Caco-2 (cell line): ENCODE measurements at places on chromosomes 1 and 21. TPM values are rescaled to one million over a fixed set of nuclear protein-coding genes. Genes with fewer than 3 reads are reported as not detected.

- H3K27me3 ChIP-seq, result no peaks in the 10 kb centered on the region
- H3K4me3 ChIP-seq, result peak overlapping the region; percentile 55
- H3K27ac ChIP-seq, result no peak overlapping the region
- H3K36me3 ChIP-seq, result no peaks in the 10 kb centered on the region
Observed at GRCh38 chr1:61083807-61084440, 1.6 kb downstream of the NFIA start.

Gene ZNF687
- 23.9 and 30.2 TPM in 2 replicates for total RNA-seq

Gene MIXL1
- total RNA-seq, result not detected in 2 replicates

Gene FLG
- total RNA-seq, result not detected in 2 replicates

- no peak overlapping the region for H3K27ac ChIP-seq
- DNase-seq, result no peak
- no peak overlapping the region for H3K4me3 ChIP-seq
- H3K36me3 ChIP-seq, result no peaks in the 10 kb centered on the region
- no peaks in the 10 kb centered on the region for H3K4me1 ChIP-seq
Observed at GRCh38 chr1:196114193-196114592, 494.0 kb downstream of the KCNT2 start.

DNA sequence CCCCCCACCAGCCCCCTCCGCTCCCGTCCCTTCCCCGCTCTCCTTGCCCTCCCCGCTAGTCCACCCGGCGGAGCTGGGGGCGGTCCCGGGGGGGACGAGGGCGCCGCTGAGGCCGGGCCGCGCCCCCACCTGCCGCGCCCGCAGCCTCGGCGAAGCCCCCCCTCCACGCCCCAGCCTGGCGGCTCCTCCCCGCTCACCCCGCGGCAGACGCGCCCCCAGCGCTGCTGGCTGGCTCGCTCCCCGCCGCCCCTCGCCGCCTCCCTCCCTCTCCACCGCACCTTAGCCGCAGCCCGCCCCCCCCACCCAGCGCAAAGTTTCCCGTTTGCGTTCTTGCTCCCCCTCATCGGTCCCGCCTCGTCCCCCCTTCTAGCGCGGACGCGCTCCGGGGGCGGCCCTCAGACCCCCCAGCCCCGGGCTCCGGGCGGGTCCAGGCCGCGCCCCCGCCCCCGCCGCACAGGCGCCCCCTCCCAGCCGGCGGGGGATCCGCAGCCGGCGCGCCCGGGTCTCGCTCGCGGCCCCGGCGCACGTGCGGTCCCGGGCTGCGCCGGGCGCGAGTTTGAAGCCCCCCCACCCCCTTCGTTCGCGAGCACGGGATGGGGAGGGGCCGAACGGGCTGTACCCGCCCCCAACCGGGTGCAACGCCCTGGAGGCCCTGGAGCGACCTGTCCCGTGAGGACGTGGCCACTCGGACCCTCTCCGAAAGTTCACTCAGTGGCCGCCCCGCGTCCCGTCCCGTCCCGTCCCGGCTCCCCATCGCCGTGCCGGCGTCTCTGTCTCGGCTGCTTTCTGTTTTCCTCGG, 623 bp downstream of the PTPRF start:
- no peaks in the 10 kb centered on the region for H3K36me3 ChIP-seq
- peak; percentile 61 for DNase-seq
- H3K27me3 ChIP-seq, result no peaks in the 10 kb centered on the region
- peak overlapping the region; percentile 89 for H3K27ac ChIP-seq
- peaks cover 30% of the 10 kb centered on the region for H3K4me1 ChIP-seq

DNA sequence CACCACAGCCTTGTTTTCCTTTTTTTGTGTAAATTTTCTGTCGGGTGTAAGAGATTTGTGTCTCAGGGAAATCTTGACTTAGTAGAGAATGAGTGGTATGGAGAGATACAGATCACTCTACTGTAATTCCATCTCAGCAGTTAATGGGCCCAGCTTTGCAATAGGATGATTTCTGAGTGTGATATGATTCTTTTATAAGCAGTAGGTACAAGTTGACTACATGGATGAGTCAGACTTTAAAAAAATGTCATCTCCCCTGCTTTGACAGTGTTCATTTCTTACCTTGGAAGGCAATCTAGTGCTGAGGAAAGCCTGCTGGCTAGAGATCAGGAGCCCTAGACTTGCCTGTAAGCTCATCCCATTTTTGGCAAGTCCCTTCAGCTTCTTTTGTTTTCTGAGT, 261.9 kb downstream of the RYR2 start:
- no peak overlapping the region for H3K4me3 ChIP-seq
- H3K27ac ChIP-seq, result no peak overlapping the region
- DNase-seq, result no peak
- no peaks in the 10 kb centered on the region for H3K27me3 ChIP-seq
- no peaks in the 10 kb centered on the region for H3K36me3 ChIP-seq
- no peaks in the 10 kb centered on the region for H3K4me1 ChIP-seq

DNA sequence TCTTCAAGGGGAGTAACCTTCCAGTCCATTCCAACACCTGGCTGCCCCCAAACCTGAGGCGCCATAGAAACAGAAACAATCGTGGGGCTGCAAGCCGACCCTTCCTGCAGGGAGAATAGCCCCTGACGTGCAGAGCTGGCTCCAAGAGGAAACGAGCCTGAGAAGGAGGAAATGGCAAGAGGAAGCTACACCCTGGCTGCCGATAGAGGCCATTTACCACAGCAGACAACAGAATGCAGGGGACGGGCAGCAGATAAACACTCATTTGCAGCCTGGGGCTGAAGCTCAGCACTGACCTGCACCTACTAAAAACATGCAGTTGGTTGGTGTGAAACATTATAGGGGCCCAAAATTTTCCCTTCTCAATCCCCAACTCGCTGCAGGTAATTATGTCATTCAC, 8.7 kb upstream of the TDRD10 start:
- no peak for DNase-seq
- H3K27ac ChIP-seq, result no peak overlapping the region
- 0 out of 2 replicates have a peak, but pooled peaks cover 7% of the 10 kb centered on the region for H3K4me1 ChIP-seq
- H3K27me3 ChIP-seq, result no peaks in the 10 kb centered on the region; the same call in 1 of the 2 replicates
- no peak overlapping the region for H3K4me3 ChIP-seq
- no peaks in the 10 kb centered on the region for H3K36me3 ChIP-seq

GRCh38 chr1:17550729-17551584, 11.5 kb downstream of the ARHGEF10L start:
- peak overlapping the region; percentile 78 for H3K27ac ChIP-seq
- DNase-seq, result peak; percentile 42
- H3K4me1 ChIP-seq, result no peaks in the 10 kb centered on the region
- no peaks in the 10 kb centered on the region for H3K27me3 ChIP-seq

Gene ACTL8
- total RNA-seq, result 79.3 and 88.9 TPM in 2 replicates

- no peaks in the 10 kb centered on the region; the same call in 1 of the 2 replicates for H3K36me3 ChIP-seq
- no peak overlapping the region for H3K4me3 ChIP-seq
- H3K27ac ChIP-seq, result no peak overlapping the region
- DNase-seq, result no peak
Observed at GRCh38 chr1:230658691-230659090, 16.4 kb downstream of the COG2 start.

Gene C8A
- total RNA-seq, result not detected in 2 replicates
